Stimulated activated CD4-positive, alpha-beta T cell treated with anti-CD3 and anti-CD28 coated beads, Interleukin-2, amount 100 ng/mL, for 48 hours (primary cell): ENCODE measurements at places on chromosomes 7 and 10.
A peak's percentile ranks its signal among the peaks of the same experiment; 100 is the strongest.

DNA sequence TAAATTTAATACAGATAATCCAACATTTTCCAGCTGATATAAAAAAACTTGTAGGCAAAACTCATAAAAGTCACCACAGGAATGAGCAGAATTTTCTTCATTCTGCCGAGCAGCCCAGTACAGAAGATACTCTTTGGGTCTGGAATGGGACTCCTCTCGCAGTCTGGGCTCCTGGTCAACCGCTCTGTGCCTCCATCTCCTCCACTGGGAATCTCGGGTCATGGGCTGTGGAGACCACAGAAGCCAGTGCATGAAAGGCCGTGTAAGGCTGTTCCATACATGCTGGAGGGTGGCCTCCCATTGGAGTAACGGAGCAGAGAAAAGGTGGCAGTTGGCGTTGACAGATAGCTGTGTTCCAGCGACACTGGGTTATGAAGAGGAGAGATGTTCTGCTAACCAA, 616.4 kb upstream of the MGMT start:
- DNase-seq: no peak

DNA sequence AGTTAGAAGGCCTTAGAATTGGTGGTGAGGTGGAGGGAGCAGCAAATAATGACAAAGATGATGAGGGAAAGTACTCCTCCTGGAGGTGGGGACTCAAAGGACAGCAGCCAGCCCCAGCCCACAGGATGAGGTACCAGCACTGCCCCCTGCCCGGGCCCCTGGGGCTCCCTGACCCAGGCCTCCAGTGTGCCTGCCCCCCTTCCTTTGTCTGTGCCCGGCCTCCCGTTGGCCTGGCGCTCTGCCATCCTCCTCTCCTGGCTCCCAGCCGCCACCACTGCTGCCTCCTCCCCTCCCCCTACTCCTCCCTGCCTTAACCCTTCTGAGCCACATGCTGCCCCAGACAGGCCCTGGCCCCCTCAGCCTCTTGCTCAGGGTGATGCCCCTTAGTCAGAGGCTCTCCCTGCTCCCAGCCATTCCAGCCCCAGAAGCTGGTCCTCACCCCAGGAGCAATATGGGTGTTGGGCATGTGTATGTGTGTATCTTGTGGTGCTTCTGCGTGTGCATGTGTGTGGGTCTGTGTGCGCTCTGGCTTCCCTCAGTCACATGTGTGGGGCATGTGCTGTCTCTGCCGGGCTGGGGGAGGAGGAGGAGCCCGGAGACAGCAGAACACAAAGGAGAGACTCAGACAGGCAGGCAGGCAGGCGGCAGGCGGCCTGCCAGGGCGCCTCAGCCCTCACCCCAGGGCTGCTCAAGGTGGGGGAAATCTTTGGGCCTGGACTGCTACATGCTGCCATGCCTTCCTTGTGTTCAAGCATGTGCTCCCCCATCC, 2.6 kb downstream of the LDB1 start:
- peak; percentile 42 for DNase-seq

DNA sequence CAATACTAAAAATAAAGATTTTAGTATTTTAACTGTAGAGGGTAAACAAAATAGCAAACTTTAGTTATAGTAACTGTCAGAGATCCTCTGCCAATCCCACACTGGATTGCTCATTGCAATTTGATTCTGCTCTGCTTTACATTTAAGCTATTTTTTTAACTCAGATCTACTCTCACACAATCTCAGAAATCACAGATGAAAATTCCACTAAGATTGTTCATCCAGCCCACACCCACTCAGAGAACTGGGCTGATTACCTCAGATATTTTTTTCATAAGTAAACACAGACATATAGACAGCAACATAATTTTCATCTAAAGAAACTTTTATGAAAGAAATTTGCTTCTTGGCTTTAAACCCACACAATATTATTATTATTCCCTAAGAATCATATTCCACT, 7.0 kb downstream of the OSBPL3 start:
- no peak for DNase-seq

GRCh38 chr7:38831259-38831996, 77.6 kb downstream of the VPS41 start:
- DNase-seq: no peak

DNA sequence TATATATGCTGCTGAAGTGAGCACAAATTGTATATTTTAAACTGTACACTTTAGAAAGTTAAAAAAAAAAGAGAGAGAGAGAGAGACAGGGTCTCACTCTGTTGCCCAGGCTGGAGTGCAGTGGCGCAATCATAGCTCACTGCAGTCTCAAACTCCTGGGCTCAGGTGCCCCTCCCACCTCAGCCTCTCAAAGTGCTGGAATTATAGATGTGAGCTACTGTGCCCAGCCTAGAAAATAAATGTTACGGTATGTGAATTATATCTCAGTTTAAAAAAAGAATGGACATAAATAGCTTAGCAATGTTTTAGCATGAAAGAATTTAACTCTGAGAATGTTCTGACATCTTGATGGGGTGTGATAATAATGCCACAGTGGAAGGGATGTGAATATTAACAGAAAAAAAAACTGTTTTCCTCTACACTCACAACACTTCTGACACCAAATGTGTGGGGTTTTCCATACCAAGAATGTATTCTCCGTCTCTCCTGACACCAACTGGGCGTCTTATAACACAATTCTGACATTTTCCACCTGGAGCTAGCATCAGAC, 162.1 kb downstream of the PLCE1 start:
- DNase-seq: no peak
